ENCODE measurements at places on chromosomes 6 and 20.

DNA sequence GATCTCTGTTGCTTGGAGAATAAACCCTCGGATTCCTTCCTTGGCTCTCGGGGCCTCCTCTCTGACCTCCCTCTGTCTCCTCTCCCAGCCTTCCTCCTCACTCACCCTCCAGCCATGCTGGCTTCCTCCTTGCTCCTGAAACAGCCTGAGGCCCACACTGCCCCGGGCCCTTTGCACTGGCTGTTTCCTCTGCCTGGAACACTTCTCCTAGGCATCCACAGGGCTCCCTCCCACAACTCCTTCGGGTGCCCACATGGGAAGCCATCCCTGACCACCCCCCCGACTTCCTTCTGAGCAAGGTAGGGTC lies 87.7 kb downstream of the CEBPB start:
- DNase-seq, result no peak

- DNase-seq, result no peak
Measured at GRCh38 chr6:32519118-32519909, 10.8 kb downstream of the HLA-DRB5 start.

DNA sequence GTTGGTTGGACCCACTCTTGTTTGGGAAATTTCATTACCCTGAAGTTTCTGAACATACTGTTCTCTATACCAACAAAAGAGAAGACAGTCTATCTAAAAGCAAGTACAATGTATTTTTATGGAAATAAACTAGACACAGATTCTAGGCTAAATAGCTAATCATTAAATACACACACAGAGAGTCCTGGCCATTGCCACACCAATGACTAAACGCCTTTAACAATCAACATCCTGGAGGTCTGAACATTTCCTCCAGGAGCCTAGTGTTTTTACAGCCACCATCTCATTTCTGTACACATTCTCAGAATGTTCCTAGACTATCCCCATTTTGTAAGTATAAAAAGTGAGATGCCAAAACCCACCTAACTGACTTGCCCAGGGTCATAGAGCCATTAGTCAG lies 141.6 kb upstream of the RREB1 start:
- DNase-seq, result no peak

- no peak for DNase-seq
Measured at GRCh38 chr6:134022650-134023049, 29.8 kb downstream of the SLC2A12 start.

DNA sequence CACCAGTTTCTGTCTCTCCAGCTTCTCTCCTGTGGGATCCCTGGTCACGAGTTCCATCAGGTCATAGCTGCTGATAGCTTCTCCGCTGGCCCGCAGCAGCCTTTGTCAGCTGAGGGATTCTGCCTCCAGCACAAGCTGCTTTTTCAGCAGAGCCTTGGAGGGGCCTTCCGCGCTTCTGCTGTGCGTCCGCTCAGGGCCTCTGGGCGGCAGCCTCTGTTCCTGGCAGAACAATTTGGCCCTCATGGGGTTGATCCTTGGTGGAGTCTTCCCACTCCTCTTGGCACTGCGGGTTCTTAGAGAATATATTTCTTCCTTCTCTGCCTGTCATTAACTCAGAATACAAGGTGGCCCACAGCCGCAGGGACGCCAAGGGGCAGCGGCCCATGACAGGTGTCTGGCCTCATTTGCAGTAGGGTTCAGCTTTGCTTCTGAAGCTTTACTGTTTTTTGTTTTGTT lies 158.8 kb downstream of the DTNBP1 start:
- no peak for DNase-seq

DNA sequence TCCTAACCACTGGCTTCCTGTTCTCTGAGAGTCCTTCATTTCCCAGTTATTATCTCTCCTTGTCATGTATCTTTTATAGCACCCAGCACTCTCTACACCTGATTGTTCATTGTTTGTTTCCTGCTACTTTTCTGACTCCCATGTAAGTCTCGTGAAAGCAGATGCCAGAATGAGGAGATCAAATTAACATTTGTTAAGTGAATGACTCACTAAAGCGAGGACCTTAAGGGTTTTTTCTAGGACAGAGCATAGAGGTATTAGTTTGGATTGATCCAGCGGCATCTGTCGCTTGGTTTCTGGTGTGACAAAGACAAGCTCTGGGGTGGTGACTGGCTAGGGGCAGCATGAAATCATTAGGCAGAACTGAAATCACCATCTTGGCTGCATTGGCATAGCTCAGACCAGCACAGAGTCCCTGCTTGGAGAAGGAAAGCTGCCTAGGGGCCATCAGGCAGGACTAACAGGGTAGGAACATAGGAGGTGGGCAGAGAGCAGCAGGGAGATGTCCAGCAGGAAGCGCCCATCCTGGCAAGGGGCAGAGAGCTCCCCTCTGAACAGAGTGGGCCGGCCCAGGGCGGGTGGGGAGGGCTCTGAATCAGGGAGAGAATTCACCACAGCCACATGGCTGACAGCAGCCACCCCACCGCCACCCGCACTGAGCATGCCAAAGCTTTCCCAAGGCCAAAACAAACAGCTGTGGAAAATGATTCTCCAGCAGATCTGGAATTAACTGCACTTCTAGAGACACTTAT lies 97.1 kb upstream of the CEP85L start:
- peak; percentile 57 for DNase-seq

GRCh38 chr6:162108041-162108440 lies 619.5 kb downstream of the PRKN start:
- no peak for DNase-seq

DNA sequence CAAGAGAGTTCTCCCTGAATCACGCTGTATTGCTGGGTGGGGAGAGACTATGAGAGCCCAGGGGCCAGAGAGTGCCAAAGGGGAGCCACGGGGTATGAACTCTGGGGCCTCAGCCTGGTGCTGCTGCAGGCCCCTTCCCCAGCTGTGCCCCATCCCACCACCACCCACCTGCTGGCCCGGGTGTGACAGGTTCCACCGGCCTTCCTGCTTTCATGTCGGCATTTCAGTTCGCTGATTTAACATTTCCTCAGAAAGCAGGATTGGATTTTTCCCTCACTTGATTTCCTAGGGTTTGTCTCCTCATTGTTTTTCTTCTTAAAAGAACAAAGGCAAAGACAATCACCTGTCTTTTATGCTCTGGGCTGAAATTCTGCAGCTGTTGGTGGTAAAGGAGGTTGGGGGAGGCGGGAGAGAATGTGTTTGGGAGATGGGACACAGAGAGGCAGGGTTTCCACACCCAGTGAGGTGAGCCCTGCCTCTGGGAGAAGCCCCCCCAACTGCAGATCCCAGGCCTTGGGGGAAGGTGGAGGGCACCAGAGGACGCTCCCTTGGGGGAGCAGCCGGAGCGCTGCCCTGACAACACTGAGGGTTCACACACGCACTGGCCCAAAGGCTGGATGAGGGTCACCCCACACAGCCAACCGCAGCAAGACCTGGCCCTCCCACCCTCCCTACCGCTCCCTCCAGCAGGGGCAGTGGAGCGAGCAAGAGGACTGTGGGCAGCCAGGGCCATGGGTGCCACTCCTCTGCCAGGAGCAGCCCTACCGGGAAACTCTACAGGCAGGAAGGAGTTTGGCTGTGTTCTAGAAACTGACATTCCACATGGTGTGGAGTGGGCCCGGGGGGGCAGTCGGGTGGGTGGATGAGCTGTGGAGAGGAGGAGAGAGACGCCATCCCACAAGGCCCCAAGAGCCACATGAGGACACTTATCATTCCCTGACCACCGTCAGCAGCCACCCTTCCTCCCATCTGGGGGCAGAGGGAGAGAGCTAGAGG lies 10.5 kb upstream of the MLN start:
- no peak for DNase-seq

- DNase-seq, result no peak
Measured at GRCh38 chr6:109095835-109096084, 453 bp downstream of the CEP57L1 start.

DNA sequence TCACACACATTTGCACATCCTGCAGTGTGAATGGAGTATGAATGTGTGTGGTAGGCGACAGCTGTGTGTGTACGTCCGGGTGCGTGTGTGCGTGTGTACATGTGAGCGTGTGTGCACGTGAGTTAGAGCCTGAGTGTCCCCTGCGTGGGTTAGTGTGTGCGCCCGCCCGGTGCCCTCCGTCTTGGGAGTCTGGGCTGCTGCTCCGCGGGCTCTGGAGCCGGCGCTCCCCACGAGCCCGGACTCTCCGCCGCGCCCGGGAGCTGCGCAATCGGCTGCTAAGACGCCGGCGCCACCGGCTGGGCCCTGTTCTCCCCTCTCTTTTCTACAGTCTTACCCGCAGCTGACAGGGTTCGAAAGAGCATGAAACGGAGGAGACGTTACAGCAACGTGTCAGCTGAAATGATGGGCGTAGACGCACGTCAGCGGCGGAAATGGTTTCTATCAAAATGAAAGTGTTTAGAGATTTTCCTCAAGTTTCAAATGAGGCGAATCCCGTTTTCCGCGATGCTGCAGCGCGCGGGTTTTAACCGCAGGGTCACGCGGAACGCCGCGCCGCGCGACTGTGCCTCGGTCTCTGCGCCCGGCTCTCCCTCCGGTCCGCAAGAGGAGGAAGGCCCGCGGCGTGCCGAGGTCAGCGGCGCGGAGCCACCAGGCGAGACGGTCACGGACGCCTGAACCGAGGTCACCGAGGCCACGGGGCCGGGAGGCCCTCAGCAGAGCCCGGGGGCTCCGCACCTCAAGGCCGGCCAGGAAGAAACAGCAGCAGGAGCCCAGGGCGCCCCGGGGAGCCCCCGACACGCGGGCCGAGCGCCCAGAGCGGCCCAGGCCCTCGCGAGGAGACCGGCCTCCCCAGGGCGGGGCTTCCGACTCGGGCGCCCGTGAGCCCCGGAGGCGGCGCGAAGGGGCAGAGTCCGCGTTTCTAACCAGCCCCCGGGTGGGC lies 95.3 kb upstream of the BHLHE23 start:
- DNase-seq, result no peak

GRCh38 chr6:3370361-3371221 lies 86.3 kb downstream of the SLC22A23 start:
- DNase-seq, result no peak

GRCh38 chr6:130288065-130288464 lies 65.3 kb upstream of the SAMD3 start:
- DNase-seq, result no peak

DNA sequence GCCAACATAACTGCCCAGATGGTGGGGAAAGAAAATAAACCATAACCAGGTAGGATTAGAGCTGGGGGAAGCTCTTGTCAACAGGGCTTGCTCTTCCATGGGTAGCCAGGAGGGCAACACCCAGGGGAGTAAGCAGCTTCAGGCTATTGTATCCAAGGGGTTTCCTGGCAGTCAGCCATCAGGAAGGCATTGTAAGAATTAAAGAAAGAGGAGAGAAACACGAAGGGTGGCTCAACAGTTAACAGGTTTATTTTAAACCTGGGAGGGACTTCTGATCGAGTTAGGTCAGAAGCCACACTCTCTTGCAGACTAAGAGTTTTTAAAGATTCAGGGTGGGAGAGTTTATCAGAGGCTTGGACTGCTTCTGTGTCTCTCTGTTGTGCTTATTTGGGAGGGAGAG lies 114.2 kb downstream of the QRSL1 start:
- peak; percentile 7 for DNase-seq
